ENCODE measurements at places on chromosomes 3 and 15.
A peak's percentile ranks its signal among the peaks of the same experiment; 100 is the strongest.

DNA sequence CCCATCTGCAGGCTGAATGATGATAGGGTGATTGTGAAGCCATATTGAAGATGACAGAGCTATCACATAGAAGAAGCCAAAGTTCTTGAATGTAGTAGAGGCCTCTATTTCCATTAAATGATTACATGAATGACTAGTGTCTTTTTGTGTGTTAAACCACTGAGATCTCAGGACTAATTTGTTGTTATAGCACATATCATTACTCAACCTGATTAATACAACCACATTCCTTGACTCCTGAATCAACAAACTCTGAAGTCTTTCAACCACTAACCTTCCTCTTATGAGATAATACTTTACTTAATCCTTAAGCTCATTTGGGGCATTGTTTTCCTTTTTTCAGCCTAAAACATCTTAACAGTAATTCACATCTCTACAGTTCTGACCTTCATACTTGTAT is 564.5 kb upstream of the ADAMTS9 start:
- no peak for DNase-seq

DNA sequence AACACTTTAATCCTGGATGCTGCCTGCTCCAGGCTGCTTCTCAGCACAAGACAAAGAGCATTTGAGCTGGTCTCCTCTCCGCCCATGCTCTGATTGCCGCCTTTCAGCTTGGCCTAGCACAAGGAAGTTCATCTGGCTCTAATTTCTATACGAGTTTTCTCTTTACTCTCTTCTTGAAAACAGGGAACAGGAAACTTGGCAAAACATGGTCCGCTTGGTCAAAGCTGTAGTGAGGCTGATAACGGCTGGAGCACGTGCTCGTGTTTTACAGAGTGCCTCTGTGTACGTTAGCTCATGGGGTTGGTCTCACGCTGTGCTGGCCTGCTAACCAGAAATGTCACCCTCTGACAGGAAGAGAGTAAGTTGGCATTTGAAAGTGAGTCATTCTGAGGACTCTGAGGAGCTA is 19.2 kb downstream of the RARRES1 start:
- DNase-seq, result peak; percentile 36

DNA sequence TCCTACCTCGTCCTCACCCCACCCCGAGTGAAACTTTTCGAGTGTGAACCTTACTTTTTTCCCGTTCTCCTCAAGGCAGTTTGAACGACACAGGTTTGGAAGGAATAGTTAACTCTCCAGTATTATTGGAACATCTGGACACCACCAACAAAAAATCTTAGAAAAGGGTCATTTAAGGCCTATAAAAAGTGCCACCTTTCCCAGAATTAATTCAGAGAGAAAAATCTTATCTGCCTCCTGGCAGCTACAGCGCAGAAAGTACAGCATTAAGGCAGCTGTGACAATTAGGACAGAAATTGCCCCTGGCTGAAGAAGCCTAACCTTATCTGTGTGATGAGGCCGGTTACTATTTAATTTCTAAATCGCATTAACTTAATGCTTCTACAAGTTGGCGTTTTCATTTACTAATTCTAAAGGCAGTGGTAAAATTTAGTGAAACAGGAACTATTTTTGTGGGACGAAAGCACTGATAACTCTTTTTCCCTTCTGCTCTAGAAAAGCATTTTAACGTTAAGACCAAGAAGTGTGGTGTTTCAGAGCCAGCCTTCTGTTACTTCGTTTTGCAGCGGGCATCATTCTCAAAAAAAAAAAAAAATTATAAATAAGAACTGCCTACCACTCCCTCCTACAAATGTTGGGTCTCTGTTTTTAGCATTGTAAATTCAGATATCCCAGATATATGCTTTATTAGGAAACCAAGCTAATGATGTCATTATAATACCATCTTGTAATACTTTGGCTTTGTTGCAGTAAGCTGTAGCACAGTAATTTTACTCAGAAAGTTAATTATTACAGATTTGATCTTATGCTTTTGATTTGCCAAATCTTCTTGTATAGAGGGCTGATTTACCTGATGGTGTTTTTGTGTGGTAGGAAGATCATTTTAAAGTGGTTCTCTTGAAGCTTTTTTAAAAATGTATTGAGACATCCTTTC is 1.4 kb downstream of the ATP11B start:
- peak; percentile 17 for DNase-seq

- DNase-seq, result no peak
Measured at GRCh38 chr15:97858296-97858695, 102.2 kb upstream of the ARRDC4 start.

DNA sequence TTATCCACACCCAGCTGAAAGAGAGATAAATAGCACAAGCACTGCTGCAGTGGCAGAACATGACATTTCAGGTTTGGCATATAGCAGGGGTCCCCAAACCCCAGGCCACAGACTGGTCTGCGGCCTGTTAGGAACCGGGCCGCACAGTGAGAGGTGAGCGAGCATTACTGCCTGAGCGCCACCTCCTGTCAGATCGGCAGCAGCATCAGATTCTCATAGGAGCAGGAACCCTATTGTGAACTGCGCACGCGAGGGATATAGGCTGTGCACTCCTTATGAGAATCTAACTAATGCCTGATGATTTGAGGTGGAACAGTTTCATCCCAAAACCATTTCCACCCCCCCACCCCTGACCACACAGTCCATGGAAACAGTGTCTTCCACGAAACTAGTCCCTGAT is 54.6 kb downstream of the CCR4 start:
- no peak for DNase-seq

DNA sequence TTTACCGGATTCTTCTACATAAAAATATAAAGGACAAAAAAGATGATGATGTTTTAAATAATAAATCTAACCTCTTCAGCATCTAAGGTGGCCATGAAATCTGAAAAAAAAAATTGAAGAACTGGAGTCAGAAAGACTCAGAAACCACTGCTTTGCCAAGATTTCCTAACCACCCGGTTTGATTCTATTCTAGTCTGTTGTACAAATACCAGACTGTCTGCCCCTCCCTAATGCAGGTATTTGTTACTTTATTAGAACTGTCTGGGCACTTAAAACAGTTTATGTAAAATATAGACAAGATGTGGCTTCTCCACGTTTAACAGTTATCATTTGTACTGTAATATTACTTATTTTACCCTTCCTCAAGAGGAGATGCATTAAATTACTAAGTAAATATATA is 48.8 kb downstream of the UACA start:
- DNase-seq, result no peak

DNA sequence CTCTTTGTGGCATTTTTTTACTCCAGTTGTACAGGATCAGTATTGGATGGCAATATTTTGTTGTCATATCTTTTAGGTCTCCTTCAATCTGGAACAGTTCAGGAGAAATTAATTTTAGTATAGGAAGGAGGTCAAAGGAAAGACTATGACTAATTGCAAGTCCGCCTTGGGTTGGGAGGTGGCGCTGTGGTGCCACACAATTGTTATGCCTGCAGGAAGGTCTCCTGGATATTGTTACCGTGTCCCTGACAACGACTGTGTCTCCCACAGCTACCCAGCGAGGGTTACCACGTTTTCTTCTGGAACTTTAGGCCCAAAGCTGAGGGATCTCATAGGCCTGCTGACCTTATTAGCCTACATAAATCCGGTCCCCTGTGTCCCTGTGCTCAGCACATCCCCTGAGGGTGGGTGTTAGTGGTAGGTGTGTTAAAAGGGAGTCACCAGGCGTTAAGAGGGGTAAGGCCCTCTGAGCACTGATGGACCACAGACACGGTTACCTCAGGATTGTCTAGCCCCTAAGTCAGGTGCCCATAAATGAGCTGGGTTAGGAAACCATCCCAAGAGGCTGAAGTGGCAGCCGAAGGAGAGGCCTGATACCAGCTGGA is 31.5 kb downstream of the KCNAB1 start:
- peak; percentile 76 for DNase-seq

DNA sequence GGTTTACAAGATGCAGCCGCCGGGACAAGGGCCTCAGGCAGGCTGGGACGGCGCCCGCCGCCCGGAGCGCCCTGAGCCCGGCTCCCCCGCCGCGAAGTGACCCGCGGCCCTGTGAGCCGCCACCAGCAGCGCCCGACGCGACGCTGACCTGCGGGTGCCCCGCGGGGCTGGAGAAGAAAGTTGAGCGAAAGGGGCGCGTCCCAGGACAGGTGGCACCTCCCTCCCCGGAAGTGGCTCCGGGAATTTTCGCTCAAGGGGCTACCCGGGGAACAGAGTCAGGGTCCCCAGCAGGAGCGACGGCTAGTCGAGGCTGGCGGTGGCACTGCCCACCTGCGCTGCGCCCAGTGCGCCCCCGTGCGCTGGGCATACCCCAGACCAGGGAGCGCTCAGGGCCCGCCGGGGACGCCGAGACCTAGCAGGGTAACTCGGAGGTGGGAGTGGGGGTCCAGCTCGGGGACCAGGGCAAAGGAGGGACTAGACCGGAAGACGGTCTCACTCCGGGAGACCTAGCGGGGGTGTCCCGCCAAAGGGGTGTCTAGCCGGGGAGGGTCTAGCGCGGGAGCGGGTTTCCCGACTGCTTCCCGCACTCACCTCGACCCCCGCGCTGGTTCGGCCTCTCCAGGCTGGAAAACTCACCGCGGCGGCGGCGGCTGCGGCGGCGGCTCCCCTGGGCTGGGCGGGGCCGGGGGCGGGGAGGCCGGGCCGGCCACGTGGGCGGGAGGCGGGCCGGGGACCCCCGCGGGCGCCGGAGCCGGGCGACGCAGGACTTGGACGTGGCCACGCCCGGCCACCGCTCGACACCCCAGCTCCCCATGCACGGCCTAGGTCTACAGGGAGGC is 18.4 kb downstream of the SPATA12 start:
- DNase-seq, result no peak

- peak; percentile 89 for DNase-seq
Measured at GRCh38 chr15:37028625-37029296, 71.6 kb downstream of the MEIS2 start.

GRCh38 chr3:133393691-133394474 is 6.0 kb upstream of the BFSP2 start:
- DNase-seq, result peak; percentile 28

DNA sequence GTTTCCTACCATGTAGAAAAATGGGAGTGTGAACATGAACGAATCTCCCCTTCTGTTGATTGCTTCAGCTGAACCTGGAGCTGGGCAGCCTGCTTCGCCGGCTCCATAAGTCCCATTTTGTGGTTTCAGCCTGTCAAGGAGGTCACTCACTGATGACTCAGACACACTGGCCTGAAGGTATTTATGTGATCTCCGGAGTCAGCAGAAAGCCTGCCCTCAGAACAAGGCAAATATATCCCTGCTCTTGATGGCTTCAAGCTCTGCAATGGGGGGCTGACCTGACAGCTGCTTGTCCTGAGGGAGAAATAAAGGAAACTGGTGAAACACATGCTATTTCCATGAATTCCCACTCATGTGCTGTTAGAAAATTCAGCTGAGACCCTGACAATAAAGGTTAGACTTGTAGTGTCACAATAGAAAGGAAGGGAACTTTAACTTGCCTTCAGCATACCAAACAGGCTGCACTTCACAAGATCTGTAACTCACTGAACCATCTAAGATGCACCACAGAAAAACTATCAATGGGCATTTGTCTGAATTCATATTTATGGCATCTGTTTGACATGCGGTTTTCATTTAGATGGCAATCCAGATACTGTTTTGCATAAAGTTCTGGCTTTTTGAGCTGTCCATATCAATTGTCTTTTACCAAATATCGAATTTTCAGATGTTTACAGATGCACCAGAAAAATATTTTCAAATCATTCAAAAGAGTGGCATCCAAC is 282.0 kb upstream of the VEPH1 start:
- DNase-seq, result peak; percentile 95

- no peak for DNase-seq
Measured at GRCh38 chr15:80887148-80887547, 102.5 kb downstream of the MESD start.

DNA sequence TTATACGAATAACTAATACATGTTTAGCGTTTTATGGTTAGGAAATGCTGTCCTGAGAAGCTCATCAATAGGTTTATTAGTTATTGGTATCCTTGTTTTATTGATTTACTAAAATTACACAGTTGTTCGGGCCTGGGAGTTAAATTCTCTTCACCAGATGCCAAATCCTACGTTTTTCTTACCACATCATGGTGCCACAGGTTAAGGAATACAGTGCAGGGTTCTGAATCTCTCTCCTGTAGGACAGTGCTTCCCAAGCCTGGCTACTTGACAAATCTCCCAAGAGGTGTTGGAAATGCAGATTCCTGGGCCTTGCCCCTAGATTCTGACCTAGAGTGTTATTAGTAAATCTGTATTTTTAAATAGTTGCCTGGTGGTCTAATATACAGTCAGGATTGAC is 273.4 kb upstream of the LRRFIP2 start:
- DNase-seq, result no peak

DNA sequence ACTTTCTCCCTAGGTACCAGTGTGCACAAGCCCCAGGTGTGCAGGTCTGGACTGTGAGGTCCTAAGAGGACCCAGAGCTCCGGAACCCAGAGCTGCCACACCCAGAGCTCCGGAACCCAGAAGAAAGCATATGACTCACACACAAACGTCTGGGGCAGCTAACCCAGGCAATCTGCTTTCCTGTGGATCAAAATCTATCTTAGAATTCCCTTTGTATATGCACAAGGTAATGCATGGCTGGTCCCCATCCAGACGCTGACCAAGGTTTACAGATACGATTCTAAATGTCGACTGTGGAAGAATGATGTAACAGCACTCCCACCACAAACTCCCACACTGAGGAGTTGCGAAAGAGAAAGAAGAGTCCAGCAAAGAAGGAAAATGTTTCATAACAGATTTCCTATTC is 15.7 kb downstream of the KCNMB2 start:
- peak; percentile 56 for DNase-seq

DNA sequence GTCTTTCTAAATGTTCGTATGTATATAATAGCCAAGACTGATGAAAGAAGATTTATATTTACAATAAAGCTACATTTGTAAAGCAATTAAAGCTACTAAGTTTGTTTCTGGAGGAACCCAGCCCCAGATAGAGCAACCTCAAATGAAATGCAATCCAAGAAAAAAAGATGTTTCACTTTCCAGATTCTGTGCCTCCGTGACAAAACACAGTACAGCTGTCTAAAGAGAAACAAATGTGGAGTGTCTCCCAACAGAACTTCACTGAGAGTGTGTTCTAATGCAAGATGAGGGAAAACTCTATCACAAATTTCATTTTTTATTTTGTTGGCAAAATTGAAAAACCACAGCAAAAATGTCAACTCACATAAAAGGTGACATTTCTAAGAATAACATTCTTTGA is 317.0 kb downstream of the OCA2 start:
- no peak for DNase-seq

- DNase-seq, result no peak
Measured at GRCh38 chr15:52294881-52295420, 653 bp downstream of the MYO5C start.
